ENCODE measurements at places on chromosomes 11 and 22.

DNA sequence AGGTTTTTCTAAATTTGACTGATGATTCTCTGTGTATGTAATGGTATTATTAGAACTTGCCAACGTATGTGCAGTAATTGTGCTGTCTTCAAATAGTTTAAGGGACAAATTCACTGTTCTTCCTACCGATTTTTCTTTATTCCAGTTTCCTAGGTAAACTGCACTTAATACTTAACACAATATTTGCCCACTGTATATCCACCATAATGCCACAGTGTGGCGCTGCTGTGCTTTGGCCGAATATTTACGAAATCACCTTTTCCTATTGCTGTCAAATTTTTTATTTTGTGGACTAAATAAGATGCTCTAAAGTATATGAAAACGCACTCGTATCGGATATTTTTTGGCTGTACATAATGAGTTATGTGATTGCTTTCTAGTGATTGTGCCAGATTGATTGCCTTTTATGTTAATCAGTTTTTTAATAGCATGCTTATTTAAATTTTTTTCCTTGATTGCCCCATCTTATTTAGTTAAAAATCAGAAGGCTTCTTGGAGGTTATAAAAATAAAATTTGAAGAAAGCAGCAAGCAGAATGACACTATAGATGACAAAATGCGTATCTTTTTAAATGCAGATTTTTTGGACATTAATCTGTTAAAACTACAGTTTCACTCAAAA lies 10.5 kb downstream of the AASDHPPT start:
- DNase-seq: peak; percentile 33

- DNase-seq: peak; percentile 68
These were observed 64.9 kb downstream of the ENDOD1 start for GRCh38 chr11:95154514-95154913.

DNA sequence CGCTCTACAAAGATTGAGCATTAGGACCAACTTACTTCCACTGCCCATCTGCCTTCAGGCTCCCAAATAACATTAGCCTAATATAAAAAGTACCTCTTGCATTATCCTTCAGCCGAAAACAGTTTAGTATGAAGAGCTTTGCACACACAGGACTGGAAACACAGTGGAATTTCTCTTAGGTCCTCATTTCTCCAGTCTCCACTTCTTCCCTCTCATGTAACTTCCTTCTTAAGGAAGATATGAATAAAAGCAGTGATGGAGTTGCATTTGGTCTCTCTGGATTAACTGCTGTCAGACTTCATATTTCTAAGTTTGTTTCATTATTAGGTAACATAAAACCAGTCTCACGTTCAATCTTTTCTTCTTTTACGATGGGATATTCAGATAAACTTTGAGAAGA lies 5.6 kb upstream of the MPEG1 start:
- DNase-seq: no peak

GRCh38 chr11:16587670-16588069 lies 150.8 kb upstream of the C11orf58 start:
- no peak for DNase-seq

DNA sequence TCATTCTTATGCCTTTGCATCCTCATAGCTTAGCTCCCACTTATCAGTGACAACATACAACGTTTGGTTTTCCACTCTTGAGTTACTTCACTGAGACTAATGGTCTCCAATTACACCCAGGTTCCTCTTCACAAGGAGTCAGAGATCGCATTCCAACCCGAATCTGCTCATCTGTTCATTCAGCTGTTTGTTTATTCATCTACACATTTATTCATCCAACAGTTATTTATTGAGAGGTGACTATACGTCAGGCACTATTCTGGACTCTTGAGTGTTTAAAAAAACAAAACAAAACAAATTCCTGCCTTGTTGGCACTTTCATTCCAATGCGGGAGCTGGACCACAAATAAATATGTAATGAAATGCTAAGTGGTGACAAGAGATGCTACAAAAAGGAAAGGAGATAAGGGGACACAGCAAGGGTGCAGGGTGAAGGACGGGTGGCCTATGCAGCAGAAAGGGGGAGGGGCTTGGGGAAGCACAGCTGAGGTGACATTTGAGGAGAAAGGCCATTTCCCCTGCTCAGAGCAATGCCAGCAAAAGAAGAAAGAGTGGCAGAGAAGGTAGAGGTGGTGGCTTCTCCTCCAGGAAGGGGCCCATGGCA lies 393.8 kb upstream of the SYN3 start:
- no peak for DNase-seq

DNA sequence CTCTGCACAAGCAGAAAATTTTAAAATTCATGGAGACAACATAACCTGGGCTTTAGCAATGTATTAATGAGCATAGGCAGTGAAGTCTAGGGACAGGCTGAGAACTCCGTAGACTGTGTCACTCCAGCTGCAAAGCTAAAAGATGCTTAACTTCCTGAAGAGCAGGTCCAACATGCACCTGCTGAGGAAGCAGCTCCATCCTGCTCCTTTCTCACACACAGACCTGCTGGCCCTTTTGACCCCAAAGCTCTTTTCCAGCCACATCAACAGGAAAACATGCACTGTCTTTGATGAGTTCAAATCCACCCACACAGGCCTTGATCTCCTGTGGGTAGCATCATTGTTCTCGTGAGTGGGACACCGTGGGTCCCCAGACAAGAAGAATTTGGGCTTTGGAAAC lies 36.0 kb downstream of the SYN3 start:
- no peak for DNase-seq

DNA sequence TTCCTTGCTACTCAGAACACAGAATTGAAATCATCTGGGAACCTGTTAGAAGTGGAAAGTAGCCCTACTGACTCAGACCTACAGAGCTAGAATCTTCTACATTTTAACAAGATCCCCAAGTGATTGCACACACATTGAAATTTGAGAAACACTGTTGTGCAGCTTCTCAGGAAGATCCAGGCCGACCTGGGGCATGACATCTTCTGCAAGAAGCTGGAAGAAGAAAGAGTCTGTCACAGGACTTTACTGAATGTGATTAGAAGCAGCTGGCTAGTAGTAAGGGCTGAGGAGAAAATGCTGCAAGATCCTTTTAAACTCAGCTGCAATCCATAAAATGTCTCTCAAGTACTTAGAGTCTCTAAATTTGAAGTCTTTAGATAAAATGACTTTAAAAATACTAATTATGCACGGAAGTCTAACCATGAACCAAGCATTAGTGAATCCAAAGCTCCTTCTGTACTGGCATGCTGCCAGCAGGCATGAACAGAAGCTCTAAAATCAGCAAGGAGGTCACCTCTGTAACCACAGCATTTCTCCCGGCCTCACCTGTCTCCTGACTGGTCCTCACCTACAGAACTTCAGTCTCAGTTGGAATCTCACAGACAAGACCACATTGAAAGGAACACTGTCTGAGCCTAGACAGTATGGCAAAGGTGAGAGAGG lies 85.0 kb downstream of the SERGEF start:
- DNase-seq: no peak

DNA sequence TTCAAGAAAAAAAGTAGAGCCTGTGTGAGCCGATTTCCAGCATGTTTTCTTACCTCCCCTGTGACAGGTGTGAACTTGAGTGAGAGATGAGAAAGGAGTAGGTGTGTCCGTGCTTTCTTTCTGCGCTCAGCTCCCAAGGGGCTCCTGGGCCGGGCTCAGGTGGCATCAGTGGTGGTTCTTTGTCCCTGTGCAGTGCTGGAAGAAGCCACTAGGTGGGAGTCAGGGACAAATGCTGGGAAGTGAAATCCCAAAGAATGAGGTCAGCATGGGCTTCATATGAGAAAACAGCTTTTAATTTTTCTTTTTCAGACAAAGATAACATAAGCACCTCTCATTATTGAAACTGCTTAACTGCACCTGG lies 57.8 kb downstream of the PPFIBP2 start:
- DNase-seq: peak; percentile 44

GRCh38 chr11:109075976-109076375 lies 346.0 kb upstream of the C11orf87 start:
- DNase-seq: no peak

DNA sequence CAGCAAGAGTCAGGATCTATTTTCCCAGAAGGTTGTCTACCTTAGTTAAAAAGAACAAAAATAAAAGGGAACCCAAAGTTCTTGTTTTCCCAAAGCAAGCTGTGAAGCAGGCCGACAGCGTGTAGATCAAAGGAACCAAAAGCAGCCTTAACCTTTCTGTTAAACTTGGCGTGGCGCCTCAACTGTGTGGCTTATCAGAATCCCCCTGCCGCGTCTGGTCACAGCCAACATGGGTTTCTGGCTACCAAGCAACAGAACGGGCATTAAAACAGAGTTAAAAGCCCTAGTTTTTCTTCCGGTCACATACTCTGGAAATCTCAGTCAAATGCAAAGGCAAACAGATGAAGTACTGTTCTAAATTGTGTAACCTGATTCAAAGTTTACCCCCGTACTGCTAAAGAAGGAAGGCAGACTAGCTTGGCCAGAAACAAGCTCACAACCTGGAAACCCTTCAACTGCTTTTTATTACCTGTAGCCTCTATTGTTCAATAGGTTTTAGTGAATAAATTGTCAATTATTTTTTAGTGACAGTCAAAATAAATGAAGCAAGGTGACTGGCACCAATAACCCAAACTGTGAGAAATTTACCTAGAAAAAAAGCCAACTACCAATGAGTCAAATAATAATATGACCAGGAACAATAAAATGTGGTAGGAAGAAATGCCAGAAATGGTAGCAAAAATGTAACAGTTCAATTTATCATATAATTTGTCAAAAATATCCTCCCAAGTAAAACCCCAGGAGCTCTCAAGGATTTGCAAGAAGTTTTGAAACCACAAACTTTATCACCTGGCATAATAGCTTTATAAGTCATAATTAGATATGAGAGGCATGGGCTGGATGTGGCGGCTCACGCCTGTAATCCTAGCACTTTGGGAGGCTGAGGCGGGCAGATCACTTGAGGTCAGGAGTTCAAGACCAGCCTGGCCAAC lies 21.4 kb downstream of the CHKA start:
- DNase-seq: no peak

- DNase-seq: no peak
These were observed 2.6 kb downstream of the TBC1D10A start for GRCh38 chr22:30324014-30324730.

GRCh38 chr11:23570828-23571227 lies 710.6 kb upstream of the CCDC179 start:
- no peak for DNase-seq

GRCh38 chr11:128289048-128289447 lies 298.3 kb downstream of the ETS1 start:
- no peak for DNase-seq

- no peak for DNase-seq
These were observed 9.5 kb upstream of the OOSP4A start for GRCh38 chr11:59954219-59954847.

DNA sequence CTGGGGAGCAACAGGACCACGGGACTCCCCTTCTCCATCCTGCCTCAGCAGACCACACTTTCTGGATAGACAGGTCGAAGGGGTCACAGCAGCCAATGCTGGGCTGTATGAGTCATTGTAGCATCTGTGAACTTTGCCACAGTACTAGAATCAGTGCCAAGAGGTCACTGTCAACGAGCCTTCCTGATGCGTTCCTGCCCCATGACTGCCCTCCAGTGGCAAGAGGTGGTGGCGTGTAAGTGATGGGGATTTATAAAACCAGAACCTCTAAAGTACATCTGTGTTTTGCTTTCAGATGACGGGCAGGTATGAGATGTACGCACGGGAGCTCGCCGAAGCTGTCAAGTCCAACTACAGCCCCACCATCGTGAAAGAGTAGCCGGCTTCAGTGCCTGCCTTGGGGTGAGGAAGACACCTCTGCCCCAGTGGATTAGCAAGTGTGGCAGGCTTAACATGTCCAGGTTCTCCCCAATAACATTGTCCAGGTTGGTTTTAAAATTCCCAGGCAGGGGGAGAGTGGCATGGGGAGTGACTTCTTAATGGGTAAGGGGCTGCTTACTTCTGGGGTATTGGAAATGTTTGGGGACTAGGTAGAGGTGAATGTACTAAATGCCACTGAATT lies 29.4 kb downstream of the GUCD1 start:
- DNase-seq: peak; percentile 56

DNA sequence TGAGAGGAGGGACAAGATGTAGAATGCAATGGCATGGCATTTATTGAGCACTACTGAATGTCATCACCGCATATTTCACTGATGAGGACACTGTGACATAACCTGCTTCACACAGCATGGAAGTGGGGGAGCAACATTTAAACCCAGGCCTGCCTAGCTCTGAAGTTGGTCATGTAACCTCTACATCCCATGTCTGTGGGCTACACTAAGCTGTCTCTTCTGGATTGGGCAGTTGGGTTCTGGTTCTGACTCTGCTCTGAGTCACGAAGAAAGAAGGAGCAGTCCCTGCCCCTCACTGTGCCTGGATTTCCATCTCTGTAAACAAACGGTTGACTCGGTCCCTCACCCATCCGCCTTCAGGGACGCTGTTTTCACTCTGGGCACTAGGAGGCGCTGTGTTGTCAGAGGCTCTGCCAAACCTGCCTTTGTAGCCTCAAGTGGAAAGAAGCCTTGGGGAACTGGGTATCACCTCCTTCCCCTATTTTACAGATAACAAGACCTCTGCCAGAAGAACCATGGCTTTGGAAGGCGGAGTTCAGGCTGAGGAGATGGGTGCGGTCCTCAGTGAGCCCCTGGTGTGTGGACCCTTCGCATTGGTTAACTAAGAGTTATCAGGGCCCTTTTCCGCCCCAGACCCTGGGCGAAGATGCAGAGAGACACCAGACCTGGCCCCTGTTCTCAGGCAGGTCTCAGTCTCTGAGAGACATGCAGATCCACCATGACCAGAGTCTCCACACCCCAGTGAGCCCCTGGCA lies 12.7 kb upstream of the ARHGEF17 start:
- peak; percentile 62 for DNase-seq

DNA sequence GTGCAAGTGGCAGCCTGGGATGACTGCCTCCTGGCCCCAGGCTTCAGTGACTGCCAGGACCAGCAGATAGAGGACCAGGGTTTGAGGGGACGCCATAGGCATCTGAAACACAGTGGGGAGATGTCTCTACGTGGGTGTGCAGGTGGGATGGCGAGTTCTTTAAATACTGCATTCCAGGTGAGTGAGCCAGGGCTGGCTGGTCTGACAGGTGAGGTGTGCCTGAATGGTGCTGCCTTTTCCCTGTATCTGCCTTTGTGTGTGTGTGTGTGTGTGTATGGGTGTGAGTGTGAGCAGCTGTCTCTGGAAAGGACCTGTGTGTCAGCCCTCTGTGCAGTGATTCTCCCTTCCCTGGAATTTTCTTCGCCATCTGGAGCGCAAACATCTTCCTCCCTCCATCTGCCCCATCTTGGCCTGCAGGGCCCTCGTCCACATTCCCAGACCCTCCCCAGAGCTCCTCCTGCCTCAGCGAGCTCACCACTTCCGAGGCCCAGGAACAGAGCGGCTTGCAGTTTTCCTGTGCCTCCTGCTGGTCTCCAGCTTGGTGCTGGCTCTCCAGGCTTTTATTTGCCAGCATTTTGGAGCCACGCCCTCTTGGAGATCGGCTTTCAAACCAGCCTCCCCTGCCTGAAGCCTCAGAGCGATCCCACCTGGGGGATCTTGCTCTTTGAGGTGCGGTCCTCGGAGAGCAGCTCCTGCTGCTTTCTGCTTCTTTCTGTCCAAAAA lies at the start of gene GPHA2:
Gene GPHA2, minus strand, starts transcription at position 535 of the 723 bp plus-strand sequence. Its CDS starts 433 bp downstream, at position 102.
- no peak for DNase-seq

Data from NCI-H460 (cell line).